Aorta (tissue), 5 donors: ENCODE measurements at places on chromosomes 13 and 19. TPM values are rescaled to one million over a fixed set of nuclear protein-coding genes. Genes with fewer than 3 reads are reported as not detected.

DNA sequence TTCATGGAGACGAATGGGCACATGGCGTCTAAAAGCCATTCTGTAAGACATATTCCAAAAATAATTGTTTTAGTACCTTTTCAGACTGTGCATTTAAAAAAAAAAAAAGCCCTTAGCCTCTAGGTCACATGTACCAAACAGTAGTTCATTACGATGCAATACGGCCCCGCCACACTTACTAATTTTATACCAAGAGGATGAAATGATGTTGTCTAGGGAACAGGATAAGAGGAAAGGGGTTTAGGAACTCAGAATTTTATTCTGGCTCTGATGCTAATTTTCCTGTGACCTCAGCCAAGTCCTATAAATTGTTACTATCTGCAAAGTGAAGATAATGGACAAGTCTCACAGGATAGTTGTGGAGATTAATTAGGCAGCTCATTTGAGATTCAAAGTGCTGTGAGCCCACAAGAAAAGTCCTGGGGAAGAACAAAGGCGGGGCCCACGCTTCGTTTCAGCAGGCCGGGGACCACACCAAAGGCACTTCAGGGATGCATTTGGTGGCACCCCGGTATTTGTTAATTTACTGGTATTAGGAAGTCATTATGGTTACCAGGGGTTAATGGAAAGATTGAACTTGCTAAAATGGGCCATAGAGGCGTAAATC lies 511.1 kb downstream of the IRS2 start:
- DNase-seq = no peak

- no peak for DNase-seq
These were observed 322 bp downstream of the ZNF558 start for GRCh38 chr19:8831832-8832131.

DNA sequence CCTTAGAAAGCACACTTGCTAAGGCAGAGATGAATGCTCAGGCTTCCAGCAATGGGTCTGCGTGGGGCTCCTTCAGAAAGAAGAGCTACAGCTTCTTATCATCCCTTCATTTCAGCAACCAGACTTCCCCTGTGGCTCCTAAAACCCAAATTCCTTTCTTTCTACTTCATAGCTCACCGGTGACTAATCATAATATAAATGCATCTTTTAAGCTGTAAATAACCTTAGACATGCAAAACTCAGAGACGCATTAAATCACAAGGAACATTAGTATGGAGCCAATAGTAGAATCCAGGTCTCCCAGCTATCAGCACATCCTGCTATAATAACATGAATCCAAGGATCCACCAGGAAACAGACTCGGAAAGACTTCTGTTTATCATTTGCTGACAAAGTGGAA lies 375.6 kb downstream of the COG6 start:
- DNase-seq = no peak

- peak; percentile 79 for DNase-seq
These were observed 12.5 kb upstream of the ACTN4 start for GRCh38 chr19:38634757-38635482.

DNA sequence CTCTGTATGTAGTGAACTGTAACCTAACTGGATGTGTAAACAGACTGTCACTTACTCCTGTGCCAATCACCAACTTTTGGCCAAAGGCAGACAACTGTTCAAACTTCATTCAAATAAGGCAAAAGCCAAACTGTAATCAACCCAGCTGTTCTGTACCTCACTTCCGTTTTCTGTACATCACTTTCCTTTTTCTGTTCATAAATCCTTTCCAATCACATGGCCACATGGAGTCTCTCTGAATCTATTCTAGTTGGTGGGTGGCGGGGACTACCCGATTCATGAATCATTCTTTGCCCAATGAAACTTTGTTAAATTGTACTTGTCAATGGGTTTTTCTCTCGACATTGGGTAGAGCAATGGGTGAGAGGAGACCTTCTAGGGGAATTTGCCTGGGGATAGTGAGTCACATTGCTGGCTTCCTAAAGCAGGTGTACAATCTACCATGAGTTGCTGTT lies 178.3 kb upstream of the RFC3 start:
- no peak for DNase-seq

- DNase-seq = peak; percentile 95
These were observed 12.6 kb downstream of the XRCC1 start for GRCh38 chr19:43562698-43563241.

GRCh38 chr13:75139291-75139690 lies 342.7 kb downstream of the TBC1D4 start:
- no peak for DNase-seq

DNA sequence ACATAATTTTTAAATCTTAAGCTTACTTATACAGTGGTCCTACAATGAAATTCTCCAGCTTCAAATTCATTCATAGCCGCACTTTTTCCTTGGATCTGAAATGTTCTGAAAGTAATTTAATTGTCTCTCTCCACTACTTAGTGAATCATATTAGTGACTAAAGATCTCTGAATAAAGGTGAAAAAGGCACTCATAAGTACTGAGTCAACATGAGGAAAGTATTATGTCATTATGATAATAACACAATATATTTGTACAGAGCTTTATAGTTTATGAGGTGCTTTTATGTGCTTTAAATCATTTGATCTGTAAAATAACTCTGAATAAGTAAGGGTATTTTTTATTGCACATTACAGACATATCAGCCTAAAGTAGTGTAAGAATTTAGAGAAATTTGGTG lies 628.2 kb upstream of the SLITRK5 start:
- no peak for DNase-seq

DNA sequence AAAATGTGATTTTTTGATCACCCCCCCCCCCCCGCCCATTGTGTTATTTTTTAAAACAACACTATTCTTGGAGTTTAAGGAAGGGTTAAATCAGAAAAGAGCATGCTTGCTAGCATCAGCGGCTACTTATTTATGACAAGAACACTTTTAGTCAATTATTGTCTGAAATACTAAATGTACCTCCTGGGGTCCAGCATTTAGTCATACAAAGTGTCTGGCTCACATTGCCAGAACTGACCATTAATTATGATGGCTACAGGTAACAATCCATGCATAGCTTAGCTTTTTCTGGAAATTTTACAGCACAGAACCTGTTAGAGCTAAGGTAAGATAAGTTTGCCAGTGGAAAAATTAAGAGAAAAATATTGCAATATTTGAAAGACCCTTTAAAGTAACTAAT lies 90.1 kb downstream of the PCDH9 start:
- no peak for DNase-seq

DNA sequence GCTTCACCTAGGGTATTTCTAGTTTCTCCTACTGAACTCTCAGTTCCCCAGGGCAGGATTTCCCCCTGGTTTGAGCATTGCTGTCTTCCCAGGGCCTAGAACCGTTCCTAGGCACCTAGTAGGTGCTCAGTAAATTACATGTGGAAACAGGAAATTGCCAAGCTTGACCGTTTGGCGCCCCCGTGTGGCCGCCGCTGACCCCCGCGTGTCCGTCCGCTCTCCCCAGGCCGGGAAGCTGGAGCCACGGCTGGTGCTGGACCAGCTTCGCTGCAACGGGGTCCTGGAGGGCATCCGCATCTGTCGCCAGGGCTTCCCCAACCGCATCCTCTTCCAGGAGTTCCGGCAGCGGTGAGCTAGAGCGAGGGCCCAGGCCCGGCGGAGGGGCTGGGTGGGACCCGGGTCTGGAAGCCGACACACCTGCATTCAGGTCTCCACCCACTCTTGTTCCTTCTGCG lies 55.5 kb downstream of the MYH14 start:
- DNase-seq = no peak

DNA sequence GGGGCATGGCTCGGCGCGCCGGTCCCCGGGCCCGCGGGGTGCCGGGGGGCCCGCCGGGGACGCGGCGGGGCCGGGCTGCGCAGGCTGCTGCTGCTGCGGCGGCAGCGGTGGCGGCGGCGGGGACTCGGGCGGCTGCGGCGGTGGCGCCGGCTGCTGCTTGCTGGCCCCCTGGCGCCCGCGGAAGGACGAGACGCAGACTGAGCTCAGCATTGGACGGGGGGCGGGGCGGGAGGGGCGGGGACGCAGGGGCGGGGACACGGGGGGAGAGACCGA lies 368 bp downstream of the KCNC3 start:
- DNase-seq = no peak

- DNase-seq = peak; percentile 90
These were observed 14.6 kb downstream of the RAB20 start for GRCh38 chr13:110546926-110547325.

DNA sequence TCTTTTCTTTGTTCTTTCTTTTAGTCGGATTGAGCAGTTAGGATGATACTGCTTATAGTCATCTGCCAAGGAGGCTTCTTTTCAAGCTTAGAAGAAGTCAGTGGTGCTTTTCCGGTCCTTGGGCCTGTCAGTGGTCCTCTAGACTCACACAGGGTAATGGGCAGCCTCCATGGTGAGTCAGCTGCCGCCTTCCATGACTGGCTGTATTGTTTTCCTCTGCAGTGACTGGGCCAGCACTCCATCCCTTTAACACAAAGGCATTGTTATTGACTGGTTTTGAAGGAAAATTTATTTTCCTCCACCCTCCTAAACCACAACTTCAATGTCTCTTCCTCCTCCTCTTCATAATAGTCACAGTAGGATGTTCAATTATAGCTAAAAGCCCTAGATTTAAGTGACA lies 47.1 kb upstream of the CNMD start:
- DNase-seq = no peak

- no peak for DNase-seq
These were observed 5.1 kb upstream of the ARHGEF7 start for GRCh38 chr13:111110054-111110453.

- no peak for DNase-seq
These were observed 14.2 kb downstream of the RB1 start for GRCh38 chr13:48317511-48318376.

GRCh38 chr13:23394821-23395220 lies 38.7 kb downstream of the SACS start:
- no peak for DNase-seq

- DNase-seq = no peak
These were observed 80.6 kb upstream of the ZNF98 start for GRCh38 chr19:22502766-22503165.

DNA sequence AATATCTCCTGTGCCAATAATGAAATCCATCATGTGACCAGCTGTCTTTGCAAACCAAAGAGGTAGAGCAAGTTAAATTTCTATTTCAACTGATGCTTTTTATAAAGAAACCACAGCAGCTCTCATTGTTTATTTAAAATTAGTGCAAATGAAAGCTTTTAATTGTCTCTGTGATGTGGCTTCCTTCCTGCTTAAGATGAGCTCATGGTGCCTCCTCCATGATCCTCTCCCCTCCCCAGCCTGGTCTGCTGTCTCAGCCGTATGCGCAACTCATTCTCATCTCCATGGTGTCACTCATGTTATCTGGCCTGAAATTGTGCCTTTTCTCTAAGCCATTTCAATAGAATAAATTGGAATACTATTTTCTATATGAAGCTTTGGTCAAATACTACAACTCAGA lies 270.6 kb downstream of the FGF14 start:
- DNase-seq = no peak

Gene NAPSA
- 0.52 TPM for total RNA-seq

Gene ZNF345
- total RNA-seq = 6.8 TPM

Gene PTPRH
- 1.9 TPM for total RNA-seq

Gene UHRF1
- 3.9 TPM for total RNA-seq

Gene ZNF234
- total RNA-seq = 18.5 TPM

Gene SPRY2
- 45.2 TPM for total RNA-seq

Gene GIPC3
- total RNA-seq = 2.6 TPM

Gene GZMM
- 0.75 TPM for total RNA-seq

Gene SLAIN1
- 9.0 TPM for total RNA-seq
